Stomach (tissue), 19 donors: ENCODE measurements at places on chromosomes 6 and 20. TPM values are rescaled to one million over a fixed set of nuclear protein-coding genes. Genes with fewer than 3 reads are reported as not detected.

The RPN2 gene
- 48.4 TPM for total RNA-seq

The GOPC gene
- total RNA-seq: 49.4 TPM

The GDAP1L1 gene
- not detected for total RNA-seq

The SAPCD1 gene
- 2.7 TPM for total RNA-seq

The SLC13A3 gene
- 3.8 TPM for total RNA-seq

The NPEPL1 gene
- total RNA-seq: 29.7 TPM

The NOX3 gene
- total RNA-seq: not detected

The UBE2V1 gene
- total RNA-seq: 61.8 TPM

The FAM83C gene
- not detected for total RNA-seq

The ZSCAN9 gene
- total RNA-seq: 1.8 TPM

The PBOV1 gene
- total RNA-seq: not detected

The PRRT1 gene
- total RNA-seq: 0.18 TPM

The PTP4A1 gene
- total RNA-seq: 140 TPM

The SLC4A11 gene
- not detected for total RNA-seq

The TLDC2 gene
- 15.1 TPM for total RNA-seq

The PSORS1C2 gene
- not detected for total RNA-seq

The EYS gene
- total RNA-seq: not detected

The PSMB9 gene
- 18.7 TPM for total RNA-seq

The C6orf58 gene
- total RNA-seq: not detected

The MYB gene
- total RNA-seq: 118 TPM

The SRMS gene
- total RNA-seq: not detected

The TMEM170B gene
- 1.9 TPM for total RNA-seq

The ENPP5 gene
- total RNA-seq: 6.4 TPM

The SIGLEC1 gene
- 1.7 TPM for total RNA-seq

The PPP1R3G gene
- total RNA-seq: not detected

The SLC25A27 gene
- 49.6 TPM for total RNA-seq

The MKKS gene
- 6.1 TPM for total RNA-seq

The RIMS1 gene
- 7.7 TPM for total RNA-seq

The ERVFRD-1 gene
- total RNA-seq: not detected

The ANGPT4 gene
- 0.29 TPM for total RNA-seq

The RRAGD gene
- 2.6 TPM for total RNA-seq

The ADISSP gene
- 5.9 TPM for total RNA-seq

The SEL1L2 gene
- not detected for total RNA-seq

The COL10A1 gene
- total RNA-seq: not detected

The CCDC170 gene
- 0.29 TPM for total RNA-seq

The TINAG gene
- not detected for total RNA-seq

The GSTA3 gene
- not detected for total RNA-seq

The PDYN gene
- not detected for total RNA-seq

The RBPJL gene
- not detected for total RNA-seq

The TNXB gene
- 45.4 TPM for total RNA-seq

The NHSL1 gene
- 44.6 TPM for total RNA-seq

The HLA-DRA gene
- 25.8 TPM for total RNA-seq

The RTF2 gene
- 32.9 TPM for total RNA-seq
